Upper lobe of left lung (tissue), 6 donors: ENCODE measurements at places on chromosomes 3 and 15. TPM values are rescaled to one million over a fixed set of nuclear protein-coding genes. Genes with fewer than 3 reads are reported as not detected.

Gene CHRNA3
- total RNA-seq, result 0.22 TPM

Gene KCNMB2
- total RNA-seq, result not detected

Gene FGF12
- 3.7 TPM for total RNA-seq

Gene RPL39L
- total RNA-seq, result 3.3 TPM

Gene UBA3
- total RNA-seq, result 49.1 TPM

Gene SLC12A1
- total RNA-seq, result not detected

Gene NR1I2
- 0.46 TPM for total RNA-seq

Gene CLRN1
- total RNA-seq, result not detected

Gene FBXL2
- total RNA-seq, result 5.6 TPM

Gene RABL3
- total RNA-seq, result 11.5 TPM

Gene ARPP21
- total RNA-seq, result not detected

Gene SAXO2
- total RNA-seq, result 58.6 TPM

Gene ANKRD28
- 38.8 TPM for total RNA-seq

Gene TGM5
- total RNA-seq, result not detected

Gene OIP5
- total RNA-seq, result 0.46 TPM

Gene SH2D7
- total RNA-seq, result not detected

Gene CD276
- total RNA-seq, result 32.2 TPM

Gene SV2B
- not detected for total RNA-seq

Gene TRH
- 0.13 TPM for total RNA-seq

Gene ZDHHC19
- 3.1 TPM for total RNA-seq

Gene ITGB5
- total RNA-seq, result 145 TPM

Gene EXD1
- not detected for total RNA-seq

Gene SLC25A38
- 27.2 TPM for total RNA-seq

Gene RBP2
- total RNA-seq, result 4.4 TPM

Gene GABRR3
- total RNA-seq, result not detected

Gene PLA1A
- total RNA-seq, result 6.4 TPM

Gene RSL24D1
- 20.5 TPM for total RNA-seq

Gene RPUSD2
- 10.3 TPM for total RNA-seq

Gene DNAJC19
- 43.5 TPM for total RNA-seq

Gene CAMKV
- total RNA-seq, result not detected

Gene MCF2L2
- total RNA-seq, result 2.0 TPM

Gene MOBP
- 0.22 TPM for total RNA-seq
